ENCODE measurements at places on chromosomes 11 and 22.

DNA sequence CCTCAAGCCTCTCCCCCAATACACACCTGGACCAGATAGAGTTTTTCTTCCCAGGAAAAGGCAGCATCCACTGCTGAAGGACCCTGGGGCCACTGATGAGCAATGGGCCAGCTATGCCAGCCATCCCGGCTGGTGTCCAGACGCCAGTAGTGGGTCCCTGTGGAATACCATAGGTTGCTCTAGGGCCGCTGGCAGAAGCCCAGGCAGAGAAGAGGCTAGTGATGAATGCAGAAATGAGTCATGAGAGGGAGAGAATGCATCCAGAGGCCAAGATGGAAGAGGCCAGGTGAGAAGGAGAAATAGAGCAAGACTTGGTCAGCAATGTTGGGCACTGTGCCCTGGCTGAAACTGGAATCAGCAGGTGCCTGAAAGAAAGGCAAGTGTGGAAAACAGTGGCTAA lies 8.9 kb downstream of the HPX start:
- DNase-seq: no peak

DNA sequence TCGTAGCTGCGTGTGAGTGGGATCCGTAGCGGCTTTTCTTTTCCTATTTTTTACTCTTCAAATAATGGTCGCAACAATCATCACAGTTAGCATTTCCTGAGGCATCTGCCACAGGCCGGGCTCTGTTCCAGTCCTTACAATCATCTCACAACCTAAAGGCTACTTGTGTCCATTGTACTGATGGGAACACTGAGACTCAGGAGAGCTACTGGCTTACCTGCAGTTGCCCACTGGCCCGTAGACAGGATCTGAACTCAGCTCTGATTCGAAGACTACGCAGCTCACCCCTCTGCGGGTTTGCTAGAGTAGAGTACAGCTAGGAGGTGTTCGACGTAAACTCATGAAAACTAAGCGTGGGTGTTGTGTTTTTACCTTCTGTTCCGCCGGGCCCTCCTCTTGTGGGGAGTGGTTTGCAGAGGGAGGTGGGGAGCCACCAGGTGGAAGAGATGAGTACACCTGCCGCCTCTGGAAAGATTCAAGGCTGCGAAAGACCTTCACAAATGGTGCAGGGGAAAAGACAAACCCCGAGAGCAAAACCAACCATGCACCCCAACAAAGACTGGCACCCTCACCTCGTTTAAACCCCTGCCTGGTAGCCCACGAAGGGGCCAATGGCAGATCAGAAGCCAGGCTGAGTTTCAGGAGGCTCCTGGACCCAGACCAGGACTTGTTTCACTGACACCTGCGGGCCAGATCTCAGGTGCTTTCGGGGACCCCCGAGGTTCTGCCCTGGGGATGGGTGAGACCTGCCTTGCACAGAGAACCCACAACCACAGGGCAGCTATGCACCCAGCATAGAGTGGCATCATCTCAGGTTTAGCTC lies 18.3 kb upstream of the RFPL3 start:
- DNase-seq: no peak

DNA sequence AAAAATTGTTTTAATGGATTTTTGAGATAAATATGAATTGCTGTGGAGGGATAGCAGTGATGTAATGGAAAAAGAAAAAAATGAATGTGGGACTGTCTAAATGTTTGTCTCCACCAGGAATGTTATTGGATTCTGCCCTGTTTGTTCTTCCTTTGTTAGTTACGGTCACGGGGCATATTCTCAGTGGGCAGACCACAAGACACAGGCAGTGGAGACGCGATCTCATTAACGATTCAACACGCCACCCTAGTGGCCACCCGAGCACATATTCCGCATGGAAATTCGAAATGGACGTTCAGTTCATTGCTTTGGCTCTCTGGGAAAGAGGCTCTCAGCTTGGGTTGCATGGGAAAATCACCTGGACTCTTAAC lies 151.8 kb upstream of the TTC12 start:
- no peak for DNase-seq

DNA sequence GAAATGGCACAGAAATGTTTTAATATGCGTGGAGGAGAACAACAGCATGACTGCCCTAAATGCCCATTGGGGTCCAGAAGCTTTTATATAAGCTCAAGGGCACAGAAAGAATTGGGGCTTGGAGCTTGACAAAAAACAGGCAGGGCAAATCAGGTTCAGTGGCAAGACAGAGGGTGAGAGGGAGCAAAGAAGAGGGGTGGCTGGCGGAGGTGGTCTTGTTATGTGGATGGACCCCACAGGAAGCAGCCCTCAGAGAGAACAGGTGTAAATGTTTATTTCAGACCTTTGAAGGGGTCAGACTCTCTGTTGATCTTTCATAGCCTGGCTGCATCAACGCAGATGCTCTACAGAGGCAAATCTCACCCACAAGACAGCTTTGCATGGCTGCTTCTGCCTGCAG lies 213.1 kb upstream of the B3GAT1 start:
- DNase-seq: no peak
